ENCODE measurements at places on chromosomes 1 and 21. TPM values are rescaled to one million over a fixed set of nuclear protein-coding genes. Genes with fewer than 3 reads are reported as not detected.

CFHR3 gene
- total RNA-seq: 0.86 TPM

- no peaks in the 10 kb centered on the region for H3K4me1 ChIP-seq
- no peak overlapping the region for H3K4me3 ChIP-seq
- H3K36me3 ChIP-seq: peaks cover 2% of the 10 kb centered on the region
- no peak overlapping the region for H3K27ac ChIP-seq
These were observed 37.3 kb upstream of the IL10 start for GRCh38 chr1:206809504-206810084.

DNA sequence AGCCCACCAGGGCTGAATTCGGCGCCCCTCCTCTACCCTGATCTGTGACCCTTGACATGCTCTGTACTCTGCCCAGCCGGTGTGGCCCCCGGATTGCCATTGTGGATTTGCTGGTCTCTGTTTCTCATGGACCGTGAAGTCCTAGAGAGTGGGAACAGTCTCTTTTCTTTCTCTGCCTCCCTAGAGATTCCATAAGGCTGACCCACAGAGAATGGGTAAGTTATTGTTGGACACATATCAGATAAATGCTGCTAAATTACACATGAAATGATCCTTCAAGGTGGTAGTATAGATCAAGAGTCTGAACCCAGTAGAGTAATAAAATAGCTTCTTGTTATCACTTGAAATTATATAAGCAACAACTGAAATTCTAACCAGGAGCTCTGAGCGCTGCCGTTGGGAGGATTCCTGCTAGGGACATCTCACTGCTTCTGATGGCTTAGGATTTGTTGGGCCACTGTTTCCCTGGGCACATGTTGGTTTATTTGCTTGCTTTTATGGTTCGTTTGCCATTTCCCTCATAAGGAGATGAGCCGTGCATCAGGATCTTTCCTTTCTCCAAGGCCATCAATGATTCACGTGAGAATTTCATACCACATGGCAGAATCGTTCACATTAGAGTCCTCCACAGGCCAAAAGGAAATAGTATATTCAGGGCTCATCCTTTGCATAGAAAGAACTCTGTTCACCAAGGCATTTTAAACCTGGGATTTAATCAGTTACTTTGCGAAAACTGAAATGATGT lies 111.9 kb downstream of the ZBTB18 start:
- H3K27ac ChIP-seq: no peak overlapping the region
- no peak overlapping the region for H3K4me3 ChIP-seq
- peaks cover 20% of the 10 kb centered on the region for H3K4me1 ChIP-seq
- no peak for DNase-seq
- no peaks in the 10 kb centered on the region for H3K27me3 ChIP-seq

DNA sequence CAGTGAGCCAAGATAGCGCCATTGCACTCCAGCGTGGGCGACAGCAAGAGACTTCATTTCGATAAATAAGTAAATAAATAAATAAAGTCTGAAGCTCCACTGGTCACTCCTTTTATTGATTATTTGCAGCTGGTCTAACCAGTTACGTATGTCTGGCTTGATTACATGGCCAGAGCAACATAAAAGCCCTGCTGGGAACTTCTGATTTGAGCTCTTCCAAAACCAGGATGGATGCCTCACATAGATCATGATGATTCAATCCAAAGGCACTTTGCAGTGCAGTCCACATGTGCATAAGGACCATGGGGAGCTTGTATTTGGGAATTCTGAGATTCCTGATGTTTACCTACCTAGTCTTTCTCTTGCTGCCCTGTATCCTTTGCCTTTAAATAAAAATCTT lies 24.0 kb downstream of the NSUN4 start:
- no peak overlapping the region for H3K27ac ChIP-seq
- no peaks in the 10 kb centered on the region for H3K27me3 ChIP-seq
- DNase-seq: no peak
- no peaks in the 10 kb centered on the region for H3K4me1 ChIP-seq
- H3K36me3 ChIP-seq: peaks cover 10% of the 10 kb centered on the region
- H3K4me3 ChIP-seq: no peak overlapping the region

GRCh38 chr1:201463071-201463552 lies 5.9 kb downstream of the PHLDA3 start:
- no peak for DNase-seq
- peaks cover 32% of the 10 kb centered on the region for H3K4me1 ChIP-seq
- H3K27me3 ChIP-seq: peaks cover 6% of the 10 kb centered on the region
- no peak overlapping the region for H3K4me3 ChIP-seq
- peaks cover 2% of the 10 kb centered on the region for H3K36me3 ChIP-seq

SASS6 gene
- 15.2 TPM for total RNA-seq
